ENCODE measurements at places on chromosomes 11 and 22.

DNA sequence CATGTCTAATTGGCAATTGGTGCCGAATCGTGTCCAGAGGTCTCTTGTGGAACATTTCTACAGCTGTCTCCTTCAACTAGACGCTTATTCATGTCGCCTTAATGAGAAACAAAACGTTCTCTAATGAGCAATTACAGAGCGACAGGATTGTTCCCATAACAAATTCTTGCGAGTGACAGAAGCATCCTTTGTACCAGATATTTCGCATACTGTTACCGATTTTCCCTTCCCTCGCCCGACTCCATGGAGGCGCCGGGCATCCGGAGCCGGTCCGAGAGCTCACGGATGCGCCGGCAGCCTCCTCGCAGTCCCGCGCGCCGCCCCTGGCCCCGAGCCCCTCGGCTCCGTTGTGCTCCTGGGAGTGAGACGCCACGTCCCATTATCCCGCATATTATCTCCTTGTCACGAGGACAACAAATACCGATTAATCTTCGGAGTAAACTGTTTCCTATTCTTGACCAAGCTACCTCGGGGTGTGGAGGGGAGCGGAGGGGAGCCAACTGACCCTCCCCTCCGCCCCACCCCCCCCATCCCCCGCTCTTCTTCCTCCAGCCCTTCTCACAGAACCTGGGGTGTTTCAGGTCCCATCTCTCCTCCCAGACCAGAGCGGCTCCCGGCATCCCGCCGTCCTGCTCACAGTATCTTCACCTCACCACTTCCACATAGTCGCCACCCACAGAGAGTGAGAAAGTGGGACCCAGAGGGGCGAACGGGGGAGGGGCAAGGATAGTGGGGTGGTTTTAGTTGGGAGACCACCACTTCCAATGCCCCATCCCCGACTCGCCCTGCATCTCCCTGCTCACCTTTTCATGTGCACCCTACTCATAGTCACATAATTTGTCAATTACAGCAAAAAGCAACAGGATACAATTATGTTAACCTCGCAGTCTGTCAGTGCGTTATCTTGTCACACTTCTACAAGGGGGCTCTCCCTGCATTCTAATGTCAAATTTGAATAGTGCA is 11.4 kb downstream of the PAX6 start:
- DNase-seq = no peak

GRCh38 chr11:99509863-99510262 is 489.1 kb downstream of the CNTN5 start:
- DNase-seq = no peak

DNA sequence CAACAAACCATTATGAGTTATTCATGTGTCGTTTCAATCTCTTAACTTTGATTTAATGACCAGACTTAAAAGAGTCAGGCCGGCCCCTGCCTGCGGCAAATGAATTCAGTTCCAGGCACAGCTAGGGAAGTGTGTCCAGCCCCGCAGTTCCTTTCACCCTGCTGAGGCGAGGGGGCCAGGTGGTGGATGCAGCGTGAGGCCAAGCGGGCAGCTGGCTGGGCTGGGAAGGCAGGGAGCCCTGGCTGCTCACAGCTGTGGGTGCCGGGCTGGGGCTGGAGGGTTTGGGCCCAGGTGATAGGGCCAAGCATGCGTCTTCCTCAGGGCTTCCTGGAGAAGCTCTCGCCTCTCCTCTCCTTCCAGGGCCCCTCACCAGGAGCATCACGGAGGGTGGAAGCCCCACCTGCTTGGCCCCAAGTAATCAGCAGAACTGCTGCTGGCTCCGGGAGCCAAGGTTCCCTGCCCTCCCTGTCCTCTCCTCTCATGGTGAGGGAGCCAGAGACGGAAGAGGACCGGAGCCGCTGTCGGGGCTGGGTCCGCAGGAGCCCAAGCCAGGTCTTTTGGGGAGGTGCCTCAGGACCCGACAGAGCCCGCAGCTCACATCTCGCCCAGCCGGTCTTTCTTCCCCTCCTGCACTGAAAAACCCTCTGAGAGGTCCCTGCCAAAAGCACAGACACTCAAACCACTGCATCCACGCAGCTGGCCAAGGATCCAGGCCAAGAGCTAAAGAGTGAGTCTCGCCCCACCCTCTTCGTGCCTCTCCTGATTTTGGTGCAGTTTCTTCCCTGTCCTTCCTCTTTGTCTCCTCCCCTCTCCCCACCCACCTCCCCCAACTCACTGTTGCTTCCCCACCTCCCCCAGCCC is 97.0 kb downstream of the ST3GAL4 start:
- DNase-seq = no peak

- peak; percentile 66 for DNase-seq
These were observed 13.8 kb downstream of the PLXNB2 start for GRCh38 chr22:50293441-50294318.

DNA sequence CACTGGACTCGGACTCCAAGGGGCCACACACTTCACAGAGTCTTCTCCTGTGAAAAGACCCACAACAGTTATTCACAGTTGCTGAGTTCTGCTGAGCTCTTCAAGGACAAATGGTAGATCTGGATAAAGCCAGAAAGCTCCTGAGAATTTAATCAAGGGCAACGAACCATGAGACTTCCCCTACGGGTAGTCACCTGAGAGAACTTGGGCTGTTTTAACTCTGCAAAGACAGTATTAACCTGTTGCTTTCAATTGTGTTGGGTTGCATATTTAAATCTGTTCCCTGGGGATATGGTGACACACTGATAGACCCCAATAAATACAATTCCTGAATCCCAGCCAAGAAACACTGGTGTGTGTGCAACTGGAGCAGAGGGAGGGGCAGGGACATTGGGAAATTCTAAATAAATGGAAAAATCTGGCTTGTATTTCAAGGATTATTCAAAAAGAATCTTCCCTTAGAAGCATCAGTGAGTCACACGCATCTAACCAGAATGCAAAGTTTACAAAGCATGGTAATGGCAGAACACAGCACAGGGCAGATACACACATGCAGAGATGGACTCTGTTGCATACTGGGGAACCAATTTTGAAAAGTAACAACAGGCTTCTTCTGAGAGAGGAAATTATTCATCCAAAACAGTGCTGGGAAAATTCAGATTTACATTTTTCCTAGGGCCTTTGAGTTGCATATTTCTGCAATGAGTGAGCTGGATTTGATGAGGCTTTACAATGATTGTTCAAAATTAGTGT is 4.0 kb downstream of the KCNJ1 start:
- DNase-seq = peak; percentile 5

DNA sequence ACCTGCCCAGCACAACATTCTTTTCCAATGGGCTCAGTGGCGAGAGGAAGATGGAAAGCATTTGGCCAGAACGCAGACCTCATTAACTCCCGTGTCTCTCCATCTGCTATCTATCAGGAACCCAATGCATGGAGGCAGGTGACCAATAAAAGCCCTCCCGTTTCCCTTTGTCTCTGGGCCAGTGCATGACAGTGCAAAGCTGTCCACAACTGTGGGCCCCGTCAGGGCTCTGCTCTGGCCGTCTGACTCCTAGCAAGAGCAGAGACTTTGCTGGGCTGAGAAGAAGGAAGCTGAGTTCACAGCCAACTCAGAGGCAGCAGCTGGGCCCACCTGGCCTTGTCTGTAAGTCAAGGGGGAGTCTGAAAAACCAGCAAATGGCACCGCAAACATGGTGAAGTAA is 177.8 kb downstream of the TENM4 start:
- no peak for DNase-seq

- no peak for DNase-seq
These were observed 4.0 kb upstream of the SCUBE2 start for GRCh38 chr11:9095421-9095820.

DNA sequence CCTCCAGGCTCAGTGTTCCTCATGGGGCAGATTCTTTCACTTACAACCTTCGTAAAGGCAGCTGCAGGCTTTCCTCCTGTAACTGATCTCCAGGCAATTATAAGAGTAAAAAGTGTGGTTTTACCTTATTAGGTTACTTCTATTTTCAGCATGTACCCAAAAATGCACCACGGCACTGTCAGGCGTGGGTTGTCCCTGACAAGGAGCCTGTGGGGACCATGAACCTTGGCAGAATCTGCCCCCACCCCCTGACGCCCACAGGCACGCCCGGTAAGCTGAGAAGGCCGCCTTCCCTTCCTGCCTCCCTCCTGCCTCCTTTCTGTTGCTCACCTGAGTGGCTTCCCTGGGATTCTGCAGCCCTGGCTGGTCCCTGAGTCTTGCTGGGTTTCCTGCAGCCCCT is 1383.3 kb downstream of the TBC1D22A start:
- no peak for DNase-seq

DNA sequence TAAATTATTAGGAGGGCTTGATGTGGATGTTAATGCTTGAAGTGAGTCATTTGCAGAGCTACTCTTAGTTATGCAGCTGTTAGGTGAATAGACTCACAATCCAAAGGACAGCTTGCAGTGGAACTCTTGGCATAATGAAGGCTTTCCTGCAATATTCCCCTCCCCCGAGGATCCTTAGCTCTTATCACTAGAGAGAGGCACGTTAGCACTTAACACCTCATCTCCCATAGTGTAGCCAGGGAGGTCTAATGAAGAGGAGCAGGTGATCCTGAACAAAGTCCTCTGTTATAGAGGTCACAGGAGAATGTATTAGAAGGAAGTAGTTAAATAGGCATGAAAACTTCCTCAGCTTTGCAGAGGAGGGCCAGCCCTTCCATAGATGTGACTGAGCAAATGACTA is 919.2 kb upstream of the FAT3 start:
- DNase-seq = no peak

GRCh38 chr11:120509346-120510053 is 2.0 kb upstream of the GRIK4 start:
- no peak for DNase-seq

DNA sequence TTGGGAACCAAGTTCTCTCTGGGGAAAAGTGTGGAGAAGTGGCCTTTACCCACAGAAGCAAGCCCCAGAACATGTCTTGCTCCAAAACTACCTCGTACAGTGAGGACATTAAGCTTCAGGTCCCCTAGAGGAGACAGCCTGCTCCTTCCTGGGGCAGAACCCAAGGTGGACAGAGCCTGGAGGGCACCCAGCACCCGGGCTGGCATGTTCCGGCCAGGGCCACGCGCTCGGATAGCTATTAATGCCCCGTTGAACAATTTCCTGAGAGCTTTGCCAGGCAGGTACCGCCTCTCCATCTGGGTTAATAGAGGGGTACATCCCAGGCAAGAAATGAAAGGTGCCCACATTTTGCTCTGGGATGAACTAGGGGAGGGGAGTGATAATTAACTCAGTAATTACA is 169.0 kb upstream of the GRK3 start:
- DNase-seq = no peak

- DNase-seq = no peak
These were observed 96.2 kb downstream of the TSPAN18 start for GRCh38 chr11:44823006-44823405.

- DNase-seq = no peak
These were observed 22.3 kb downstream of the LAYN start for GRCh38 chr11:111562692-111563389.

- DNase-seq = no peak
These were observed 29.9 kb downstream of the RPL3 start for GRCh38 chr22:39289533-39289932.

Measured in HS-27A (cell line).